ENCODE measurements at places on chromosomes 2 and 18.
A peak's percentile ranks its signal among the peaks of the same experiment; 100 is the strongest.

DNA sequence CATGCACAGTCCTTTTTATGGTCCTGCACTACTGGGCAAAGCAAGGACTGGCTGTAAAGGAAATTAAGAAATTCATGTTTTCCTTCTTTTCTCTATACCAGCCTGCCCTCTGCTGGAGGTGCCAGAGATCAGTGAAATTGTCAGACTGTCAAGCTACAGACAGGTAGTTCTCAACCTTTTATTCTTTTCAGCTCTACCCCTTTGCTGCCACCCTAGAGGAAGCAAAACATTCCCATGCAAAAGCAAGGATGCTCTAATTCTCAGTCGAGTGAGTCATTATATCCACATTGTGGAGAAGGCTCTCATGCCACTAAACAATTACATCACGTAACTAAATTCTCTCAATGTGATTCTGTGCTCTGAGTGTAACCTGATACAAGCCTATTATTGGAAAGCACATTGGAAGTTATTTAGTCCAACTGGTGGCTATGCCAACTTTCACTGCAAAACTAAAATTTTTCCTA is 25.0 kb upstream of the RAPGEF4 start:
- peak; percentile 35 for DNase-seq

- DNase-seq = no peak
Observed at GRCh38 chr2:18855027-18855426, 265.7 kb upstream of the NT5C1B start.

- no peak for DNase-seq
Observed at GRCh38 chr2:151560289-151560688, 150.6 kb downstream of the RIF1 start.

DNA sequence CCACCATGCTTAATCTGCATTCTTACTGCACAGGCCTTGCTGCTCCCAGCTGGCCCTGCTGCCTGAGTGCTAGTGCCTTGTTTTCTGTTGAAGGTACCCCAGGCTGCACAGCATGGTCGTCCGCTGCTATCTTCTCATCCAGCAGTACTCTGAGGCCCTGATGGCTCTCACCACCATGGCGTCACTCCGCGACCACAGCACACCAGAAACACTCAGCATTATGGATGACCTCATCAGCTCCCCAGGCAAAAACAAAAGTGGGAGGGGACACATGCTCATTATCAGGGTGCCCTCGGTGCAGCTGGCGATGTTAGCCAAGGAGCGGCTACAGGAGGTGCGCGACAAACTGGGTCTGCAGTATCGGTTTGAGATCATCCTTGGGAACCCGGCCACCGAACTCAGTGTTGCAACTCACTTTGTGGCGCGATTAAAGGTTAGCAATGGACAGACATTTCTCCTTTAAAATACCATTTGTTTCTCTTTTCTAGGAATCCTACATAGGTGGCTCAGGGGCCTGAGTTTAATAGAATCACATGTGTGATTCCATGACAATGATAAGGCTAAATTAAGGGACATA is 110.5 kb downstream of the ESCO1 start:
- DNase-seq = no peak

- DNase-seq = no peak
Observed at GRCh38 chr18:45596036-45596435, 19.2 kb upstream of the SLC14A2 start.

DNA sequence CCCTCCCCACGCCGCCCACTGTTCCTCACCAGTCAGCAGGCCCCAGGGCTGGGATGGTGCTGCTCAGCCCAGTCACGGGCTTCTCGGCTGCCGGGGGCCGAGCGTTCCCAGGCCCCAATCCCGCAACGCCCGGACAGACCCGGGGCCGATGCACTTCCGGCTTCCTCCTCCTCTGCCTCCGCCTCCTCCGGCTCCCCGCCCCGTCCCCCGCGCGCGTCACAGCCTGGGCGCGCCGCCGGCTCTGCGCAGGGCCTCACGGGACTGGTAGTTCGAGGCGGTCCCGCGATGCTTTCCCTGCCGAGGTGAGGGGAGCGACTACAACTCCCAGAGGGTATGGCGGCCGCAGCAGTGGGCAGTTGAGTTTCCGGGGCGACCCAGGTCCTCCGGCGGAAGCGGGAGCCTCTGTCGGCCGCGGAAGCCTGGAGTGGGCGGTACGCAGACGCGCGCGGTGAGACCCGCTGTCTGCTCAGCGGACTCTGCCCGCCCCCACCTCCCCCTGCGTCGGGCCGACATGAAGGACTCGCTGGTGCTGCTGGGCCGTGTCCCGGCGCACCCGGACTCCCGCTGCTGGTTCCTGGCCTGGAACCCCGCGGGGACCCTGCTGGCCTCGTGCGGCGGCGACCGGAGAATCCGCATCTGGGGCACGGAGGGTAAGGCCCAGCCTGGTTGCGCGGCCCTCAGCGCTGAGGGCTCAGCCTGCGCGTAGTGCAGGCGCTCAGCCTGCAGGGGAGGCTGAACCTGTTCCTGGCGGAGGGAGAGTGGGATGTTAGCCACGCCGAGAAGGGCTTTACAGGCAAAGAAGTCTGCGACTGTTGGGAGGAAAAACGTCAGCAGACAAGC is at the start of the genes CIAO1 and TMEM127:
CIAO1 (plus strand) TSS at position 386 of the 840 bp plus-strand sequence; CDS start at position 512, 126 bp downstream.
TMEM127 (minus strand) TSS at position 158 of the 840 bp plus-strand sequence. CDS start 616 bp downstream, outside the sequence.
- peak; percentile 99 for DNase-seq

DNA sequence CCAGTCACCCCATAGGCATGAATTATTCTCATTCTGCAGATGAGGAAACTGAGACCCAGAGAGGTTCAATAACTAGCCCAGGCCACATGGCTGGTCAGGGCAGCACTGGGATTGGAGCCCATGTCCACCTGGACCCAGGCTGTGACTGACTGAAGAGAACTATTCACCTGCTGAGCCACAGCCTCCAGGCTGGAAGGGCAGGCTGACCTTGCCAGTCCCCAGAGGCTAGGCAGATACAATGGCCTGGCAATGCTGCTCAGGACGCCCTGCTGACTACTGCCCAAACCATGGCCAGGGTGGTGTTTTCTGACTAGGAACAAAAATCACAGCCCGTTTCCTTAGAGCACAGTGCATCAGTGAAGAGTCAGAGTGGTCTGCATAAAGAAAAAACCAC is 36.8 kb downstream of the HS6ST1 start:
- no peak for DNase-seq

DNA sequence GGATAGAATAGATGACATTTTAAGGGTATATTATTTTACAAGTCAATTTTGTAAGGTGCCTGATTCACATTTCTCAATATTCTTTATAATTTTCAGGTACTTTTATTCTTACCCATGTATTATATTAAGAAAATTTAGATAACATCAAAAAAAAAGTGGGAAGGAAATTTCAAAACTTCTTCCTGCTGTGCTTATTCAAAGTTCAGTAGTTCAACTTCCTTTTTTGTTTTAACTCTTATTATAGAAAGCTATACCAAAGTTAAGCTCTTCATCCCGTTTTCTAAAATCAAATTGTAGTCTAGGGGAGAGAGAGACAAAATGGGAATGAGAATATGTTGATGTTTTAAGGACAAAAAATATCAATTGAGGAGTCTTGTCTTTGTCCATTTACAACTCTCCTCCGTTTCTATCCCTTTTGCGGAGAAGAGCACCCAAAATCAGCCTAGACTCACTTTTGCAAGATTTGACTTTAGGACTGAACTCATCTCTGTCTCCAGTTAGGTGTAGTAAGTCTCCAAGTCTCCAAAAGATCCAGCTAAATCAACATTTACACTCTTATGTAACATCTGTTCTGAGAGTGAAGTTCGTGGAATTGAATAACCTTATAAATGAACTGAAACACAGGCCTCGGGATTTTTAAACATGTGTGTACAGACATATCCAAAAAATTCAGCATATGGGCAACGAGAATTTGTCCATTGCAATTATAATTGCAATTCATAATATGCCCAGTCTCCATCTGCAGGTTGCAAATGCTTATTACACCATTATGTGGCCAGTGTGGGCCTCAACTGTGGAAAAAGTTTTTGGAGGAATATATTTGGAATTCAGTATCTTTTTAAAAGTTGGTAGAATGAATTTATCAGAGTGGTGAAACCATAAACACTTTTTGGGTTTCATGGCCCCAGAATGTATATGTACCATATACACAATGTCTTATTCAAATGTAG is 23.9 kb downstream of the FAM124B start:
- no peak for DNase-seq

- DNase-seq = no peak
Observed at GRCh38 chr2:45690231-45690630, 38.8 kb downstream of the PRKCE start.

DNA sequence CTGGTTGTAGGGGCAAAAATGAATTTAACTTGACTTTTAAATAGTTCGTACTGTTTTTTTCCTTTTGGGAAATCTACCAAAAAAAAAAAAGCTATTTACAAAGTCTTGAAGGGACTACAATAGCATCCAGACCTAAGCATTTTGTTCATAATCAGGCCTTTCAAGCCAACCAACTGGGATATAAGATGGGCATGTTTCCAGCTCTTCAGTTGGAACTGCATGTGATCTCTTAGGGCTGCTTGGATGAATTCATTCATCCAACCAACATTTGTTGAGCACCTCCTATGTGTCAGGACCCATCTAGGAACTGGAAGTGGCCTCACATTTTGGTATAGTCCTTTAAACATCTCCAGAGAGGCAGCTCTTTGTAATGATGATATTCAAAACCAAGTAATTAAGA is 98.6 kb downstream of the AAK1 start:
- DNase-seq = no peak

DNA sequence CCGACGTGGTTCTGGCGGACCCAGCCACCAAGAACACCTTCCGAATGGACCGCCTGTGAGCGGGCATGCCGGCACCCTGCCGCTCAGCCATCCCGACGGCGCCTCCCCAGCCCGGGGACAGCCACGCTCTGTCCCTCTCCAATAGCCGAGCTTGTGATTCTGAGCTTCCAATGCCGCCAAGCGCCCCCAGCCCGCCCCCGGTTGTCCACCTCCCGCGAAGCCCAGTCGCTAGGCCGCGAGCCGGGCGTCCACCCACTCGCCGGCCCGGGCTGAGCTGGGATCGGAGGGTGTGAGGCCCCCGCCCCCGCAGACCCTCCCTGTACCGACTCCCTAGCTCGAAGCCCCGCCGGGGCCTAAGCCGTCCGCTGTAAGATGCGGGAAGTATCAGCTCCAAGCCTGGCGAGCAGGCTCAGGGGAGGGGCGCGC is 1195.1 kb upstream of the CHAC2 start:
- DNase-seq = no peak

DNA sequence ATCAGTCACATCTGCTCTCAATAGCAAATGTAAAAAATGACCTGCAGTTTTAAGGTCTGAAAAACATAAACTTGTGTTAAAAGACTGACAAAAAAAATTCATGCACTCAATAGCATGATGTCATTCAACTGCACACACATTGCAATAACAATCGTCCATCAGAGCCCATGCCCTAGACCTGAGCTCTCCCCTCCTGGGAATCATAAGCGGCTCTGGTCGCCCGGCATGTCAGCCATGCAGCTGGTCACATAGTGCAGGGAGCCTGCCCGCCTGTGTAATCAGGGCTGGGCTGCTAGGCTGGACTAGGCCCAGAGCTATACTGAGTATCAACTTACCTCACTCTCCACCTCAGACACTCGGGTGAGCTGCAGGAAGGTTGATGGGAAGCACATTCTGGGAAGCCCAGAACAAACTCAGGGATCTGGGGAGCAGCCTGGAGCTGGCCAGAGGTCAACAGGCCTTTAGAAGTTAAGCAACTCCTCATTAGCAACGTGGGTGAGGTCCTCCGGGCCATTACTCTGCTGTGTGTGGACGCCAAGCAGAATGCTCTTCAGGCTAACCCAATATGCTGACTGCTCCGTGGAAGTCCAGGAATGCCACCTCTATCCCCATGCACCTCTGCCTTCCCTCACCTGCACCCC is 165.5 kb downstream of the TTC32 start:
- no peak for DNase-seq

DNA sequence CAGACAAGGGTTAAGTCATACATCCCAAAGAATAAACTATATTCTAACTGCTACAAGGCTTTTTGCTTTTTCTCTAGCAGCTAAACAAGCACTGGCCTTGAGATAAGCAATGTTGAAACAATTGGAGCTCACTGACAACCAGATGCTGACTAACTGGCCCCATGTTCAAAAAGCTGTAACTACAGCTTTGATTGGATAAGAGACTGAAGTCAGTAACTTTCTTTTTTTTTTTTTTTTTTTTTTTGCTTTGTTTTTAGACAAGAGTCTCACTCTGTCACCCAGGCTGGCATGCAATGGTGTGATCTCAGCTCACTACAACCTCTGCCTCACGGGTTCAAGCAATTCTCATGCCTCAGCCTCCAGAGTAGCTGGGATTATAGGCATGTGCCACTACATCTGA is 45.4 kb upstream of the TMEM163 start:
- DNase-seq = no peak

DNA sequence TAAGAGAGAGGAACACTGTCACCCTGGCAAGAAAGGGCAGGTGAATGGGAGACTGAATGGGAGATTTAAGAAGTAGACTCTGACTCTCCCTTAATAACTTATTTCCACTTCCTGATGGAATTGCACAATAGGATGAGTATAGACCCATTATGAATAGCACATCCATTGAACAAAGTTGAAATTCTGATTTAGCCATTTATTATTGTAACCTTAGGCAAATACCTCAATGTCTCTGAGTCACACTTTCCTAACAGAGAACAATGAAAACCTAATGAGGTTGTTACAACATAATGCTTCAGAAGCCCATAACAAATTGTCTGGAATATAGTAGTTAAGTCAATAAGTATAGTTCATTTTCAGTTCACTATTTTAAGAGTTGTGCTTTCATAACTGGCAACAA is 78.9 kb downstream of the NRXN1 start:
- DNase-seq = no peak

DNA sequence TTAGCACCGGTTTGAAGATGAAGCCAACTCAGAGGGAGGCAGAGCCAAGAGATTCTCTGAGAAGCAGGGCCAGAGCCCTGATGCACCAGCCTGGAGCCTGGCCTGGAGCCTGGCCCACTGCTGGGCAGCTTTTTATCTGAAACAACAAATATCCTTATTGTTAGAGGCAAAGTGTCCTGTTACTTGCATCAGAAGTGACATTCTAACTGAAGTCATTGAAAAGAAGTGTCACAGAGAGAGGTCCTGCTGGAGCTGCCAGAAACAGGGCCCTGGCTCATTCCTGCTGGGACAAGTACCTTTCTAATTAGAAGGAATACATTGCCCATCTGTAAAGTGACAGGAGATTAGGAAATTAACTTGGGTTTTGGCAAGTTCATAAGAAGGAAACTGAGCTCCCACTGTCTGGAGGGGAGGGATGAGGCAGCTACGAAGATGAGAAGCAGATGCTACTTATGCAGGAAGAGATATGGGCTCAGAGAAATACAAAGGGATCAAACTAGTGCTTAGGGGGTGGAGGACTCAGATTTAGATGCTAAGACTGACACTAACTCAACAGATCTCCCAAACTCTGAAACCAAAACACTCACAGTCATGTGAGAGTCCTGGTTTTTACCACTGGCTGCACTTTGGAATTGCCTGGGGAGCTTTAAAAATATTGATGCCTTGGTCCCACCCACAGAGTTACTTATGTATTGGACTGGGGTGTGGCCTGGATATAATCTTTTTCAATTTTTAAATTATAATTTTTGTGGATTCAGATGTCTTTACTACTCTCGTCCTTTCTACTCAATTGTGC is 11.0 kb upstream of the HK2 start:
- no peak for DNase-seq

GRCh38 chr2:236177604-236177966 is 9.4 kb upstream of the GBX2 start:
- DNase-seq = no peak

Data from hindlimb muscle (tissue), 1 donor.